ENCODE measurements at places on chromosomes 1 and 21. TPM values are rescaled to one million over a fixed set of nuclear protein-coding genes. Genes with fewer than 3 reads are reported as not detected.

- H3K36me3 ChIP-seq = no peaks in the 10 kb centered on the region
- DNase-seq = no peak
- no peak overlapping the region for H3K4me3 ChIP-seq
- H3K27ac ChIP-seq = no peak overlapping the region
Measured at GRCh38 chr1:67130673-67131072, 4.1 kb downstream of the C1orf141 start.

DNA sequence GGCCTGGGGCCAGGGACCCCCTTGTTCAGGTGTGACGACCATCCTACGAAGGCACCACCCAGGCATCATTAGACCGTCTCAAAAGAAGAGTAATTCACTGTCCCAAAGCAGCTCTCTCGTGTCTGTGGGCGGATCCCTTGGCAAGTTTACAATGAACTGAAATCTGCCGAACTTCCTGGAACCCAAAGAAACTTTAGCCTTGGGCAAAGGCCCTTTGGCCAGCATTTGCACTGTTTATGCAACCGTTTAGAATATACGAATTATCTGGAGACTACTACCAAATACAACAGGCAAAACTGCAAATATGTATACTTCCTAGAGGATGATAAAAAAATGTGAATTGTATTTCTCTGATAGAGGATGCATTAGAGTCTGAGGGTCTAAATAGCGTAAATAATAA, 1.4 kb upstream of the SOD1 start:
- H3K27me3 ChIP-seq = no peaks in the 10 kb centered on the region
- peaks cover 33% of the 10 kb centered on the region for H3K36me3 ChIP-seq
- DNase-seq = no peak

GRCh38 chr1:84753516-84754385, 63.5 kb upstream of the SSX2IP start:
- no peaks in the 10 kb centered on the region for H3K36me3 ChIP-seq
- H3K27me3 ChIP-seq = no peaks in the 10 kb centered on the region
- peaks cover 29% of the 10 kb centered on the region for H3K4me1 ChIP-seq
- peak; percentile 76 for DNase-seq
- H3K27ac ChIP-seq = peak overlapping the region; percentile 47

GRCh38 chr1:229862017-229862774, 204.8 kb upstream of the GALNT2 start:
- no peaks in the 10 kb centered on the region for H3K36me3 ChIP-seq
- H3K4me1 ChIP-seq = no peaks in the 10 kb centered on the region
- DNase-seq = no peak
- no peak overlapping the region for H3K27ac ChIP-seq
- H3K27me3 ChIP-seq = peaks cover 50% of the 10 kb centered on the region

- no peak overlapping the region for H3K4me3 ChIP-seq
- H3K4me1 ChIP-seq = peaks cover 8% of the 10 kb centered on the region
- H3K36me3 ChIP-seq = no peaks in the 10 kb centered on the region
- H3K27ac ChIP-seq = no peak overlapping the region
- H3K27me3 ChIP-seq = peaks cover 19% of the 10 kb centered on the region
Measured at GRCh38 chr1:7387053-7387927, 383.8 kb upstream of the VAMP3 start.

DNA sequence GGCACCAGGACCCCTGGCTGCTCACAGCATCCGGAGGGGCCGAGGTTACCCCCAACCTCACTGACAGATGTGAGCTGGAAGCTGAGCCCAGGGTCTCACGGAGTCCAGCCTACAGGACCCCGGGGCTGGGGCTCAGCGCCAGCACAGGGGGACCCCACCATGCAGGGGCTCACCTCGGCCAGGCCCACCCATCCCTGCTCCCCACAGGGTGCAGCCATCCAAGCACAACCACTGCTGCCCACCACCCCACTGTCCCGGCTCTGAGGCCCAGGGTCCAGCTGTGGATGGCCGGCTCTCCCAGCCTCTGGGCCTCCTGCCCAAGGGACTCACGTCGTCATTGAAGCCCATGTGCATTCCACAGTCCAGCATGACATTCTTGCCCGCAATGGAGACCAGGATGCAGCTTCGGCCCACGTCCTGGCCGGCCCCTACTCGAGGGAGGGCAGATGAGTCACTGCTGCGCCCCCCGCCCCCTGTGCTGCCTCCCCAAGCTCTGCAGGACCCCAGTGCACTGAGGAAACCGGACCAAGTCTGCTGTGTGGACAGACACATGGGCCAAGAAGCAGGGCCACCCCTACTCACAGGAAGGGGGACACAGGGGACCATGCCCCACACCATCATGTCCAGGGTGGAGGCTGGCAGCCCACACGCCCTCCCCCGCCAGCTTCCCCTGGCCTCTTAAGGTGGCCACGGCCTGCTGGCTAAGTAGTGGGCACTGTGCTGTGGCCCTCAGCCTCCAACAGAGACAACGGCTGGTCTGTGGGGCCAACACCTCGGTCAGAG, 3.6 kb downstream of the INTS11 start:
- H3K4me1 ChIP-seq = peaks cover 27% of the 10 kb centered on the region
- DNase-seq = no peak
- H3K27me3 ChIP-seq = no peaks in the 10 kb centered on the region
- no peak overlapping the region for H3K4me3 ChIP-seq
- H3K36me3 ChIP-seq = peaks cover 78% of the 10 kb centered on the region

- H3K27me3 ChIP-seq = no peaks in the 10 kb centered on the region
- DNase-seq = no peak
- no peak overlapping the region for H3K4me3 ChIP-seq
- H3K27ac ChIP-seq = no peak overlapping the region
- H3K36me3 ChIP-seq = no peaks in the 10 kb centered on the region
- H3K4me1 ChIP-seq = peaks cover 15% of the 10 kb centered on the region
Measured at GRCh38 chr1:173212952-173213491, 5.9 kb upstream of the TNFSF4 start.

DNA sequence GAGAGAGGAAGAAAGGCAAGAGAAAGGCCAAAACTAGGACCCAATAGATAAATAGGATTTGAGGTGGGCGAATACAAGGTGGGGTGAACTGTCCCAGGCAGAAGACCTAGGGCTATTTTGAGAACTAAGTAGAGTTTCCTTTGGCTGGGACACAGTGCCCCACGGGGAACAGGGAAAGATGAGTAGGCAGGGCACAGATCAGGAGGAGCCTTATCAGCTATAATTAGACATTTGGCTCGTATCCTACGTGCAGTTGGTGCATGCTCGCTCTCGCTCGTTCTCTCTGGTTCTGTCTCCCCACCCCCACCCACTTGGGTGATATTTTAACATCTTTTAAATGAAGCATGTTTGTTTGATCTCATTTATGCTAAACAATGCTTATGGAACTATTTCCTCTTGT, 235.0 kb upstream of the JUN start:
- no peaks in the 10 kb centered on the region for H3K36me3 ChIP-seq
- peaks cover 25% of the 10 kb centered on the region for H3K4me1 ChIP-seq
- no peak overlapping the region for H3K4me3 ChIP-seq
- H3K27me3 ChIP-seq = no peaks in the 10 kb centered on the region

- peaks cover 22% of the 10 kb centered on the region for H3K4me1 ChIP-seq
- peaks cover 14% of the 10 kb centered on the region for H3K36me3 ChIP-seq
Measured at GRCh38 chr1:67735806-67736627, 51.0 kb downstream of the GADD45A start.

- no peak for DNase-seq
- peaks cover 15% of the 10 kb centered on the region for H3K4me1 ChIP-seq
- no peak overlapping the region for H3K4me3 ChIP-seq
Measured at GRCh38 chr1:216535059-216535458, 111.8 kb upstream of the USH2A start.

- peaks cover 37% of the 10 kb centered on the region for H3K4me1 ChIP-seq
- peaks cover 8% of the 10 kb centered on the region for H3K36me3 ChIP-seq
- H3K27me3 ChIP-seq = no peaks in the 10 kb centered on the region
- DNase-seq = peak; percentile 14
Measured at GRCh38 chr1:199272139-199272544, 633.3 kb downstream of the PTPRC start.

DNA sequence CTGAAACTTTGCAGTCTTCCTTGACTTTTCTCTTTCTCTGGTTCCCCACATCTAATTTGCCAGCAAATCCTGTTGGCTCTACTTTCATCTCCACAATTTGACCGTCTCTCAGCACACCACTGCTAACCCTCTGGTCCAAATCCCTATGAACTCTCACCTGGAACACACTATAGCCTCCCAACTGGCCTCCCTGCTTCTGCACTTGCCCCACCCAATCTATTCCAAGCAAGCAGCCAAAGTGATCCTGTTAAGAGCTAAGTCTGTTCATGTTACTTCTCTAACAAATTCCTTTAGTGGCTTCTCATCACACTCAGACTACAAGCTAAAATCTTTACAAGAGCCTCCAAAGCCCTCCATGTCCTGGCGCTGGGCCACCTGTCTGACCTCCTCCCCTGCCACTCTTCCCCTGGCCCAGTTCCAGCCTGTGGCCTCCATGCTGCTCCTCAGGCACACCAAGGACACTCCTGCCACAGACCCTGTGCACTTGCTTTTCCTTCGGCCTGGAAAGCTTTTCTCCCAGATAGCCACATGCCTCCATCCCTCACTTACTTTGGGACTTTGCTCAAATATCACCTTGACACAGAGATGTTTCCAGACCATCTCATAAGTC, 104.1 kb downstream of the DTL start:
- no peak overlapping the region for H3K4me3 ChIP-seq
- no peaks in the 10 kb centered on the region for H3K27me3 ChIP-seq
- no peaks in the 10 kb centered on the region for H3K36me3 ChIP-seq

GRCh38 chr1:103144681-103145080, 36.4 kb upstream of the COL11A1 start:
- H3K4me1 ChIP-seq = no peaks in the 10 kb centered on the region
- no peak for DNase-seq
- no peaks in the 10 kb centered on the region for H3K36me3 ChIP-seq
- no peaks in the 10 kb centered on the region for H3K27me3 ChIP-seq
- no peak overlapping the region for H3K27ac ChIP-seq

GRCh38 chr1:226062558-226063223, at the start of gene H3-3A:
H3-3A (plus strand) TSS chr1:226062716; CDS start chr1:226064352, 1,636 bp downstream.
- no peaks in the 10 kb centered on the region for H3K27me3 ChIP-seq
- peak within 1 kb of the TSS; percentile 89 for H3K4me3 ChIP-seq
- peaks cover 39% of the 10 kb centered on the region for H3K4me1 ChIP-seq
- peak within 1 kb of the TSS; percentile 94 for H3K27ac ChIP-seq

DNA sequence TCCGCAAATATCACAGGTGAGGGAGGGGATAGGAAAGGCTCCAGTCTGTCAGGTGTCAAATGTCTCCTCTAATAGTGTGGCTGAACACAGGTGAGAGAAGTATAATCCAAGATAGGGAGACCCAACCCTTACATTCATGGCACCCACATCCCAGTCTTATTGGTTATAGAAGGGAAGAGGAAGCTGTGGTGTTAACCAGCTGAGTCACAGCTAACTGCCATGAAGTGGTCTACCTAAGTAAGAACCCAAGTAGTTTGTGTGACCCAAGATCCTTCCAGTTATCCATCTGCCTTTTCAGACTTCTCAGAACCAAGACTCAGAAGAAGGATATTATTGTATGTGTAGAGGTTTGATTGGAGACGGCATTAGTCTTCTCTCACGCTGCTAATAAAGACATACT, 37.1 kb downstream of the DDAH1 start:
- H3K36me3 ChIP-seq = no peaks in the 10 kb centered on the region
- H3K27ac ChIP-seq = no peak overlapping the region
- peaks cover 20% of the 10 kb centered on the region for H3K4me1 ChIP-seq
- H3K27me3 ChIP-seq = no peaks in the 10 kb centered on the region
- no peak for DNase-seq

DNA sequence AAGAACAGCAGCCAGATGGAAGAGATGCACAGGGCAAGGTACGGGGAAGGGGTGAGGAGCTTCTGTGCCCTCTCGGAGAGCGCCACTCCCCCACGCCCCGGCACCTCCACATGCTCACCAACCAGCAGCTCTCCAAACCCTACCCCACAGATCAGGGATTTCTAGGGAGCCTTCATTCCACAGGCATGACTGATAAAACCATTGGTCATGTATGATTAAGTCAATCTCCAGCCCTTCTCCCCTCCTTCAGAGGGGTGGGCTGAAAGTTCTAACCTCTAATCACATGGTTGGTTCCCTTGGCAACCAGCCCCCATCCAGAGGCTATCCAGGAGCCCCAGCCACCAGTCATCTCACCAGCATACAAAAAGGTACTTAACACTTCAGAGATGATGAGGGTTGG, 144.7 kb downstream of the TGFBR3 start:
- H3K27me3 ChIP-seq = no peaks in the 10 kb centered on the region
- no peaks in the 10 kb centered on the region for H3K36me3 ChIP-seq
- no peak for DNase-seq

DNA sequence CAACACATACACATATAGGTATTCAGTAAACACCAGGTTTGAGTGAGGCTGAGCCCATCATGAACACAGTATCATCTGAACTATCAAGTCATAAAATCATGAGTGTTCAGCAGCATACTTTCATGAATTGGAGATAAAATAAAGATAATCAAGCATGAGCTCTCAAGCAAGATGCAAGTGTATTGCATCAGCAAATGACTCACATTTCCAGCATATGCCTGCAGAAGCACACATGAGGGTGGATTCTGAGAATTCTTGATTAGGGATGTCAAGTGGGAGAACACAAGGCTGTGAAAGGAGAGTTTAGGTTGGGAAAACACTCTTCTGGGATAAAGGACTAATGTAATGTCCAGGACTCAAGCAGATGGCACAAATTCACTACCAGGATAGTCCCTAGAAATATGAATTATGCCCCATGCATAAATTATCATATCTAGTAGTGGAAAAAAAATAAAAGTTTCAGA, 299.2 kb downstream of the SRGAP2C start:
- no peak overlapping the region for H3K4me3 ChIP-seq
- H3K27ac ChIP-seq = peak overlapping the region; percentile 64
- peaks cover 9% of the 10 kb centered on the region for H3K4me1 ChIP-seq

DNA sequence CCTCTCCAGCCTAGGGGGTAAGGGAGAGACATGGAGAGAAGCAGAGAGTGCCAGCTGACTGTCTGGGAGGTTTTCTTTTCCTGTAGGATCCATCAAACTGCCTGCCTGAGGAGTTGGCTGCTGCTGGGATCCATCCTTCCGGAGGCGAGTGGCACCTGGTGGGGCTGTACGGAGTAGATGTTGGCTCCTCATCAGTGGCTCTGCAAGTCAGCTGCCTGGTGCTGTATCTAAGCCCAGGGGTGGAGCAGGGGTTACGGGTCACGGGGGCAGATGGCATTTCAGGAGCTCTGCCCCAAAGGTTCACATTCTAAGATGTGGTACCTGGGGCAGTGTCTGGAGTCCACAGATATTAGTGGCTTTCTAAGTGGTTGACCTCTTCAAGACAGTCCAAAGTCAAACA, 128.0 kb downstream of the ACTL8 start:
- H3K27me3 ChIP-seq = peaks cover 93% of the 10 kb centered on the region
- DNase-seq = no peak
- no peak overlapping the region for H3K4me3 ChIP-seq
- H3K4me1 ChIP-seq = no peaks in the 10 kb centered on the region

GRCh38 chr21:25385911-25386474, 221.3 kb downstream of the MRPL39 start:
- H3K36me3 ChIP-seq = no peaks in the 10 kb centered on the region
- no peak overlapping the region for H3K4me3 ChIP-seq
- peak; percentile 19 for DNase-seq
- H3K27ac ChIP-seq = no peak overlapping the region

TFF3 gene
- total RNA-seq = not detected

FCAMR gene
- total RNA-seq = not detected

NT5C1A gene
- total RNA-seq = not detected

TEX38 gene
- not detected for total RNA-seq

VTCN1 gene
- 39.1 TPM for total RNA-seq

B3GALNT2 gene
- 35.3 TPM for total RNA-seq

FBXO2 gene
- 4.0 TPM for total RNA-seq

ZC3H11A gene
- 103 TPM for total RNA-seq

CELSR2 gene
- total RNA-seq = 5.3 TPM

CNR2 gene
- not detected for total RNA-seq
